ENCODE measurements at places on chromosomes 12 and 14. TPM values are rescaled to one million over a fixed set of nuclear protein-coding genes. Genes with fewer than 3 reads are reported as not detected.

- no peaks in the 10 kb centered on the region for H3K4me1 ChIP-seq
- no peak overlapping the region for H3K4me3 ChIP-seq
- no peaks in the 10 kb centered on the region for H3K36me3 ChIP-seq
- no peak overlapping the region for H3K27ac ChIP-seq
Observed at GRCh38 chr14:26522967-26523366, 74.9 kb downstream of the NOVA1 start.

DNA sequence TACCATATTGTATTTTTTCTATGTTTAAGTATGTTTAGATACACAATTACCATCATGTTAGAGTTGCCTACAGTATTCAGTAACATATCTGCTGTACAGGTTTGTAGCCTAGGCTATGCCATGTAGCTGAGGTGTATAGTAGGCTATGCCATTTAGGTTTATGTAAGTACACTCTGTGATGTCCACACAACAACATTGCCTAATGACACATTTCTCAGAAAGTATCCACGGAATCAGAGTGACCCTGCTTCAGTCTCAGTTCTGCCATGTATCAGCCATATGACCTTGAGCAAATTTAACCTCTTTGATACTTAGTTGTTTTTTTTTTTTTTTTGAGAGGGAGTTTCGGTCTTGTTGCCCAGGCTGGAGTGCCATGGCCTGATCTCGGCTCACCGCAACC, 12.7 kb downstream of the SUSD6 start:
- peaks cover 23% of the 10 kb centered on the region for H3K4me1 ChIP-seq
- no peaks in the 10 kb centered on the region for H3K36me3 ChIP-seq
- no peak for DNase-seq
- H3K4me3 ChIP-seq, result no peak overlapping the region

- no peaks in the 10 kb centered on the region for H3K36me3 ChIP-seq
- H3K4me1 ChIP-seq, result no peaks in the 10 kb centered on the region
- H3K4me3 ChIP-seq, result no peak overlapping the region
- no peak overlapping the region for H3K27ac ChIP-seq
- no peaks in the 10 kb centered on the region for H3K27me3 ChIP-seq
Observed at GRCh38 chr12:86838260-86838659, 582.1 kb upstream of the MGAT4C start.

DNA sequence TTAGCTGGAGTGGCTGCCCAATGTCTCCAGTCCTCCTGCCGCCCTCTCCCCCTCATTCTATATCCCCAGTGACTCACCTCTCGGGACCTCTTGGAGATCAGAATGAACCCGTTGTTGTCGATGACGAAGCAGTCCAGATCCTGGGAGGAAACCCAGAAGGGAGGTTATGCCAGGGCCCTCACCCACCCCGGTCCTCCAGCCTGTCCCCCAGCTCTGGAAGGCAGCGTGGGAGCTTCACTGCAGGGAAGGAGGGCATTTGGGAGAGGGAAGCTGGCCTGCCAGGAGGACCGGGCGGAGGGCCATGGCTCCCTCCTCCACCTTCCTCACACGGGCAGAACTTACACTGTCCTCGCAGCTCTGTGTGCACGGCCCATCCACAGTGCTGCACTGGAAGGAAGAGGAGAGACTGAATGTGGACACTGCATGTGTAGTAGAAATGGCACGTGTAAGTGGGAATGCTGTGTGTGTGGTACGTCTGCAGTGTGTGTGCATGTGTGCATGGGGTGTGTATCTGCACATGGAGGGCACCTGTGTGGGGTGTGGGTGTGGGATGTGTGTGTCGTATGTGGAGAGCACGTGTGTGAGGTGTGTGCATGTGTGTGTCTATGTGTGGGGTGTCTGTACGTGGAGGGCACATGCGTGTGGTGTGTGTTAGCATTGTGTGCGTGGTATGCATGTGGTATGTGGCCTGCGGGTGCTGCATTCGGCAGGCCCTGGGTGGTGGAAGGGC, 10.0 kb upstream of the LRTM2 start:
- H3K4me1 ChIP-seq, result no peaks in the 10 kb centered on the region
- no peaks in the 10 kb centered on the region for H3K36me3 ChIP-seq

- DNase-seq, result no peak
- H3K4me1 ChIP-seq, result no peaks in the 10 kb centered on the region
- H3K27me3 ChIP-seq, result no peaks in the 10 kb centered on the region
Observed at GRCh38 chr14:106547735-106548434, 1021.5 kb downstream of the TMEM121 start.

HPD gene
- total RNA-seq, result 13.0 TPM

TMPRSS12 gene
- total RNA-seq, result not detected

All from adrenal gland (tissue), 19 donors.